Activated B cell treated with CpG ODN at 0.5 μM for 24 hours (primary cell): ENCODE measurements at places on chromosomes 1 and 21. TPM values are rescaled to one million over a fixed set of nuclear protein-coding genes. Genes with fewer than 3 reads are reported as not detected.

Gene OXCT2
- total RNA-seq = 1.2 TPM in 2 replicates

Gene CD1C
- 37.3 and 40.8 TPM in 2 replicates for total RNA-seq

Gene JAM2
- total RNA-seq = 2.0 and 2.1 TPM in 2 replicates

DNA sequence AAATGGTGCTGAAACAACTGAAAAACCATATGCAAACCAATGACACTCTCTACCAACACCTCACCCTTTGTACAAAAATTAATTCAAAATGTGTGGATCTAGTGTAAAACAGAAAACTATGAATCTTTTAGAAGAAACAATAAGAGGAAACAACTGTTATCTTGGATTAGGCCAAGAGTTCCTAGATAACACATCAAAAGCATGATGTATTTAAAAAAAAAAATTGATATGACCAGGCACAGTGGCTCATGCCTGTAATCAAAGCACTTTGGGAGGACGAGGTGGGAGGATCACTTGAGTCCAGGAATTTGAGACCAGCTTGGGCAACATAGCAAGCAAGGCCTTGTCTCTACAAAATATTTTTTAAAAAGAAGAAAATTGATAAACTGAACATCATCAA, 79.0 kb downstream of the EIF4G3 start:
- no peak for DNase-seq

Gene ATG4C
- 24.2 and 28.4 TPM in 2 replicates for total RNA-seq

DNA sequence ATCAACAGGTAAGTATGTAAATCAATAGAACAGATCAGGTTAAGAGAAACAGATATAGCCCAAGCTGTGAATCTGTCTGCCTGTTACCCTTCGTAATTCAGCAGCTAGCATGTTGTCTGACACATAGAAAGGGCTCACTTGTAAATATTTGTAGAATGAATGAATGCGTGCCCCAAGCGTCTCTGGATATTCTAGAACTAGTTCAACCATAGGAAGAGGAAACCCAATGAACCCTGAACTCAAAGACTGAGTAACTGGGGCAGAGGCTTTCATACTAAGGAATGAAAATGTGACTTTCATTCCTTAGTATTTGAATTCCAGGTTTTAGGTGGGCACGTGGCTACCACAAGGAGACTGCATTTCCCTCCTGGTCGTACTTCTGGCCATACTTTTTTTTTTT, 60.1 kb upstream of the SMYD2 start:
- no peak for DNase-seq

GRCh38 chr1:181128592-181129497, 40.3 kb downstream of the IER5 start:
- DNase-seq = peak; percentile 60

- no peak for DNase-seq
These were observed 1817.1 kb downstream of the BRINP3 start for GRCh38 chr1:188660572-188660971.

- DNase-seq = no peak
These were observed 95.3 kb downstream of the CASZ1 start for GRCh38 chr1:10701145-10701544.

- DNase-seq = no peak
These were observed 78.2 kb upstream of the F3 start for GRCh38 chr1:94619731-94620130.

Gene NR5A2
- total RNA-seq = 0.05 and 0.07 TPM in 2 replicates

GRCh38 chr1:246528933-246529731, 22.1 kb upstream of the SMYD3 start:
- no peak for DNase-seq

Gene MPL
- total RNA-seq = not detected in 2 replicates

DNA sequence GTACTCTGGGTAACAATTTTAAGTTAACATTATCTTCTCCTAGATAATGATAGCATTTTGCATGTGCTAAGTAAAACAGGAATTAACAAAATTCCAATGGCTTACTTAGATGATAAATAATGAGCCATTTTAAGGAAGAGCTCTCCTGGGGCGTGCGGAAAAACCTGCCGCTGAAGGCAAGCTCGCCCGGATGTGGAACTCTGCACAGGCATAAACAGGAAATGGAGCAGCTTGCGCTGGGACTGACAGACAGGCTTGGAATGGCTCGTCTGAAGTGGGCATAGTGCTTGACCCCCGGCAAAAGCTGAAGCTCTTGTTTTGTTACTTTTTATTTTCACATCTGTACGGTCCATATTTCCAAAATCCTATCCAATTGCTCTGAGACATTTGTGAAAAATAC, 169.2 kb downstream of the ZNF281 start:
- DNase-seq = no peak

DNA sequence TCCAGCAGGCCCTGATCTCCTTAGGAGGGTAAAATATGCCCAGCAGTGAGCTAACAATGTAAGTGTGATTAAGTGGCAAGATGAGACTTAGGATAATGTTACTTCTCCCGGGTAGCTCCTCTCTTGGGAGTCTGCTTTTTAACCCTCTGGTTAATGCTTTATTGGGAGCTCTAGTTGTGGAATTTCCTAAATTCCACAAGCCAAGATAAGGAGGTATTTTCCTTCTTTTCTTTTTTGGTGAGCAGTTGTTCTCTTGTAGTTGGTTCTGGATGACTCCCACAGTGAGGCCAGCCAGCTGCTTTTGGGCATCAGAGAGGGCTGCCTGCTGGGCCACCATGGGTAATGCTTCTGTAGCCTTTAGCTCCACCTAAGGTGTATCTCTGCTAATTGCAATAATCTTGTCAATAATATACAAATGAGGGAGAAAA, 19.3 kb downstream of the C1orf52 start:
- no peak for DNase-seq

Gene BCAR3
- total RNA-seq = 54.0 and 59.5 TPM in 2 replicates

GRCh38 chr1:164905869-164906268, 346.9 kb downstream of the PBX1 start:
- DNase-seq = no peak

Gene VPS13D
- total RNA-seq = 52.6 and 64.5 TPM in 2 replicates

DNA sequence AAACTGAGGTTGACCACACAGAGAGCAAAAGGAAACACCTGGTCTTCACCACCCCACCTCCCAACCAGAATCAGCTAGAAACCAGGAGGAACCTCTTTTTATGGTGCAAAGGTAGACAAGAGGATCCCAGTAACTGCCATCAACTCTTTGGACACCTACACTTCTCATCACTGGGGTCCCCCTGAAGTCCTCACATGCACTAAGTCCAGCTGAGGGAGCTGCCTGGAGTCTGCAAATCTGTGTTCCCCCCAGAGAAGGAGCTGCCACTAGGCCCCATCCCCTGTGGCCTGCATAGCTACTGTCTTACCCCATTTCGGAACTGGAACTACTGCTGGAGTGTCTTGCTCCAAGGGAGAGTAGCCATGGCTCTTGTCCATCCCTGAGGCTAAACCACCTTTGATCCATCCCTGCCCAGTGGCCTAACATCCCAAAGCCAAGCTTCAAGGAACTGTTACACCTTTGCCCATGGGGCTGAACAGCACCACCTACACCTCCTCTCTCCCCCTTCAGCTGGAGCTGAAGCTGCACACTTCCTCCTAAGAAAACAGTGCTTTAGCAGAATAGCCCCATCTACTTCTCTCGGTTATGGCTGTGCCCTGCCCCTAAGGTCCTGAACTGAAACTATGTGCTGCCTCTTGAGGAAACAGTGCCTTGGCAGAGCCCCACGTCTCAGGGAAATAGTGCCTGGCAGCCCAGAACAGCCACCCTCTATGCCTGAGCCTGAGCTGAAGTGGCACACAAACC, 85.4 kb upstream of the CD53 start:
- peak; percentile 49 for DNase-seq

GRCh38 chr1:11923827-11924113, 2.5 kb downstream of the KIAA2013 start:
- DNase-seq = no peak

DNA sequence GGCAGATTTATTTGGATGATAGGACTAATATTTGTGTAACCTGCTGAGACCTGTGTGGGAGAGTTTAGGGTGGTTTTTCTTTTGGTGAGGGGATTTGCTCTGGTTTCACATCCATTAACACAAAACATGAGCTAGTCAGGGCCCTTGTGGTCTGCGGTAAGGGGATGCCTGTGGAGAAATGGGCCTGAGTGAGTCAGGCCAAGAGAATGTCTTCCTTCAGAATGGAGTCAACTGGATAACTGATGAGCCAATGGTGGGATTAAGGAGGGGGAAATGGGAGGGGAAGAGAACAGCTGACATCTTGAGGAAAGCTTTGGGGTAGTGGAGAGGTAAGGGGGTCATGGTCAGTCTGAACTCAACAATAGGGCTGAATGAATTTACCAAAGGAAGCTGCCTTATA, 13.9 kb downstream of the WNT2B start:
- DNase-seq = no peak

DNA sequence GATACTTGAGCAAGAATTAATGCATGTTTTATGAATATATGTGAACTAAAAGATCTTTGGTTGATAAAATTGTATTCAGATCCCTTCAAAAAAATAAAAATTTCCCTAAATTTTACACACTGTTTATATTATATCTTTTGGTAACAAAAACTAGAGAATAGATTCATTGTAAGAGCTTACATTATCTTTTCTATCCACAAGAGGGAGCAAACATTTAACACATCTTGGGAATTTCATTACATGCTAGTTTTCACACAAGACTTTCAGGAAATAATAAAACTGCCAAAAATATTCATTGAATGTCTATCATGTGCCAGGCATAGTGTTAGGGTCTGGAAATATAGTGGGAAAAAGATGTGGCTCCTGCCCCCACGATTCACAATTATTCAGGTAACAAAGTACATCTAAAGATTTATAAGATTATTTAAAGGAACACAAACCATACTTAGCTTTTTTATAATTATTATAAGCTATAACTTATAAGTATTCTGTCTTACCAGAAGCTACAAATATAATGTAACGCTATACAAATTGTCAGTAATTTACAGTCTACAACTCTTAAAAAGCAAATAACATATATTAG, 30.6 kb downstream of the FAF1 start:
- no peak for DNase-seq

DNA sequence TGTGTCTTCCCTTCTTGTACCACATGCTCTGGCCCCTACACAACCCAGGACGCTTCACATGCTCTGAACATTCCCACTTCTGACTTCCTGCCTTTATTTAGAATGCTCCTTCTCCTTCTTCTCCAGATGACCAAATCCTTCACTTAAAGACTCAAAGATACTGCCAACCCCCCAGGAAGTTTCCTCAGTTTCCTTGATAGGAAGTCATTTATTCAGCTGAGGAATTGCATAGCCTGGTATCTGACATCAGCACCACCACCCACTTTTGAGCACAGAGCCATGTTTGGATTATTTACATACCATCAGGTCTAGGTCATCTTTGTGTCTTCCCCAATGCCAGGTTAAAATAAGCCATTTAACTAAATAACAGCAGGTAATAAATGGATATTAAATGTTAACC, 42.4 kb downstream of the GFI1 start:
- no peak for DNase-seq

DNA sequence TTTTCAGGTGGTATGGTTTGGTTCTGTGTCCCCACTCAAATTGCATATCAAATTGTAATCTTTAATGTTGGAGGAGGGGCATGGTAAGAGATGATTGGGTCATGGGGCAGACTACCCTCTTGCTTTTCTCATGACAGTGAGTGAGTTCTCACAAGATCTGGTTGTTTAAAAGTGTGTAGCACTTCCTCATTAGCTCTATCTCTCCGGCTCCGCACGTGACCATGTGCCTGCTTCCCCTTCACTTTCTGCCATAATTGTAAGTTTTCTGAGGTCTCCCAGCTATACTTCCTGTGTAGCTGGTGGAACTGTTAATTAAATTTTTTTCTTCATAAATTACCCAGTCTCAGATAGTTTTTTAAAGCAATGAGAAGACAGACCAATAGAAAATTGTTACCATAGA, 843.2 kb downstream of the AMY1C start:
- no peak for DNase-seq

Gene KRTAP7-1
- total RNA-seq = not detected in 2 replicates

Gene PAFAH2
- total RNA-seq = 5.4 and 9.2 TPM in 2 replicates

DNA sequence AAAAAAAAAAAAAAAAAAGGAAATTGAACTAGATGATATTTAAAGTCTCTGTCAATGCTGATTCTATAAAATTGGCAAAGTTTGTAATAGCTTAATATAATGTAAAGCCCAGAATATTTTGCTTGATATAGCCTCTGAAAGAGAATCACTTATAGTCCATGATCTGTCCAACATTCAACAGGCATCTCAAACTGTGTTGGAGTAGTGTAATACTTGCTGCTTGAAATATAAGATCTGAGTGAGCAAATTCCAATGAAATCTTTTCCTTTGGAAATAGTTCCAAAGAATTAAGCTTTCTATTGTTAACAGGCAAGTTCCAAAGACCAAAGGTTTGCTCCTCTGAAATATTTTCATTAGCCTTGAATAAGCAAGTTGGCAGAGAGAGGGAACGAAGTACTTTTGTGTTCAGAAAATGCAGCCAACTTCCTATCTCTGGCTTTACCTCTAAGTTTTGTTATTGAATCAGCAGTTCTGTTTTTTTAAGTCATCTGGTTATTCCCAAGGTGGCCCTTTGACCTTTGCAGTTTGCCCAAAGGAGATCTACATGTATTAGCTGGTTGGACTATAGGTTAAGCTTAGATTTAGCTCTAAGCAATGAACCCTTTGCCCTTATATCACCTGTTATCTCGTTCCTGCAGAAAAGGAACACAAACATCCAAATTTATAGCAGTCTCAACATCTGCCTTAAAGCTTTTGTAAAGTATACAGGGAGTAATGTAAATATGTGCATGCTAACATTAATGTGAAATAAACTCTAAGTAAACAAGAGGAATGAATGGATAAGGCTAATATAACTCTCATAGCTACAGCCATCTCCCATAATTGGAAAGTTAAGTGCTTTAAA, 24.4 kb upstream of the CEP350 start:
- no peak for DNase-seq

Gene OR2L8
- total RNA-seq = not detected in 2 replicates

Gene SLAMF1
- 85.7 and 91.7 TPM in 2 replicates for total RNA-seq

Gene GLRX2
- 10.9 and 14.4 TPM in 2 replicates for total RNA-seq

- no peak for DNase-seq
These were observed 132.7 kb upstream of the IPO9 start for GRCh38 chr1:201696217-201696761.

Gene PYHIN1
- 5.4 and 5.8 TPM in 2 replicates for total RNA-seq

- DNase-seq = no peak
These were observed 380.7 kb downstream of the PRDM2 start for GRCh38 chr1:14080653-14081052.

- DNase-seq = peak; percentile 47
These were observed 3.8 kb downstream of the PTAFR start for GRCh38 chr1:28172713-28173150.

- DNase-seq = no peak
These were observed 516.6 kb downstream of the SMYD3 start for GRCh38 chr1:245990315-245991022.

DNA sequence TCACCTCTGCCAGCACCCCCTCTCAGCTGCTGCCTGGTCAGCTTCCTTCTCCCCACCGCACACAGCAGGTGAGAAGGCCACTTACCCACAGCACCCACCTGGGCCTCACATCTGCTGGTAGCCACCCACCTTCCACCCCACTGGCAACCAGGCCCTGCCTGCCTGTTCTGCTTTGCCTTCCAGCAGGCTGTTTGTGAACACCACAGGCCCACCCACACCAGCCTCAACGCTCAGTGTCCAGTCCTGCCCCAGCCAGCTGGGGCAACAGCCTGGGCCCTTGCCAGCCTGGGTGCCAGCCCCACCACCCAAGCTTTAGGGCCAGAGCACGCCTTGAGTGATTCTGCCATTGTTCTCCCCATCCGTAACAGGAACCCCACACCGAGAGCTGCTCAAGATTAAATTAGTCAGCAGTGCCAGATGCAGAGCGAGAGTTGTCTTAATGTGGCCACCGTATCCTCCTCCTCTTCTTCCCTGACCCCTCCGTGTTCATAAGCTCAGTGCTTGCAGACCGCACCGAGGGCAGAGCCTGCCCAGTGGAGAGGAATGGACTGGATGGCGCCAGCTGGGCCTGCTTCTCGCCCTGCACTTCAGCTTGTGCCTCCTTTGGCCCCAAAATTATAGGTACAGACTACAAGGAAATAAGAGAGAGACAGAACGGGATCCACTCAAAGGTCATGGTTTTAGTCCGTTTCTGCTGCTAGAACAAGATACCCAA, 120.3 kb upstream of the COL6A1 start:
- no peak for DNase-seq
